Osteocyte (in vitro differentiated cells): ENCODE measurements at places on chromosomes 7 and 10. TPM values are rescaled to one million over a fixed set of nuclear protein-coding genes. Genes with fewer than 3 reads are reported as not detected.

C10orf90 gene
- total RNA-seq, result not detected in 2 replicates

HYAL4 gene
- total RNA-seq, result not detected in 2 replicates

CAV2 gene
- 81.6 and 86.8 TPM in 2 replicates for total RNA-seq

CTAGE15 gene
- not detected in 2 replicates for total RNA-seq

MINPP1 gene
- total RNA-seq, result 22.9 and 24.9 TPM in 2 replicates

PON2 gene
- total RNA-seq, result 77.1 and 78.1 TPM in 2 replicates

EN2 gene
- total RNA-seq, result 3.3 and 3.4 TPM in 2 replicates

IPMK gene
- total RNA-seq, result 5.3 and 5.9 TPM in 2 replicates

CALHM1 gene
- not detected in 2 replicates for total RNA-seq

KAZALD1 gene
- total RNA-seq, result 43.0 and 49.0 TPM in 2 replicates

GRCh38 chr7:103996017-103996551, 6.6 kb upstream of the RELN start:
- H3K4me1 ChIP-seq, result no peaks in the 10 kb centered on the region
- no peaks in the 10 kb centered on the region for H3K36me3 ChIP-seq
- H3K4me3 ChIP-seq, result no peak overlapping the region
- peaks cover 30% of the 10 kb centered on the region for H3K27me3 ChIP-seq
- no peak for DNase-seq
- no peak overlapping the region for H3K27ac ChIP-seq

DNA sequence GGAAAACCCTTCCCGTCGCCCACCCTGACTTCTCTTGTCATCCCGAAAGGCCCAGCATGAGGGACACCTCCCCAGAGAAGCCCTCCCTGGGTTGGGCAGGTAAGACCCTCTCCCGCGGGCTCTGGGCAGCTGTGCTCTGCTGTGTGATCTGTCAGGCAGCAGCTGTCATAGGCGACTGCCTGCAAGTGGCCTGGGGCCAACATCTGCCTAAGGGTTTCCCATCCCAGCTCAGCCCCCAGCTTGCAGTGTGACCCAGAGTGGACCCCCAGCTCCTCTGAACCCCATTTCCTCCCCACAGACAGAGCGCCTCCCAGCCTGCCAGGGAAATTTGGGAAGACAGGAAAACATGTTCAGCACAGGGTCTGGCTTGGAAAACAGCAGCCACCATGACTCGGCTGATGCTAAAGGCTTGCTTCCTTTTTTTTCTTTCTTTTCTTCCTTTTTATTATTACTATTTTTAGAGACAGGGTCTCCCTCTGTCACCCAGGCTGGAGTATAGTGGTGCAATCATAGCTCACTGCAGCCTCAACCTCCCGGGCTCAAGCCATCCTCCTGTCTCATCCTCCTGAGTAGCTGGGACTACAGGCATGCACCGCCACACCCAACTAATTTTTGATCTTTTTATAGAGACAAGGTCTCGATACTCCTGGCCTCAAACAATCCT, 18.3 kb upstream of the TNRC18 start:
- peaks cover 7% of the 10 kb centered on the region for H3K36me3 ChIP-seq
- no peak overlapping the region for H3K4me3 ChIP-seq
- peak overlapping the region; percentile 41 for H3K27ac ChIP-seq
- no peak for DNase-seq
- H3K4me1 ChIP-seq, result peaks cover 8% of the 10 kb centered on the region
- H3K27me3 ChIP-seq, result no peaks in the 10 kb centered on the region

DNA sequence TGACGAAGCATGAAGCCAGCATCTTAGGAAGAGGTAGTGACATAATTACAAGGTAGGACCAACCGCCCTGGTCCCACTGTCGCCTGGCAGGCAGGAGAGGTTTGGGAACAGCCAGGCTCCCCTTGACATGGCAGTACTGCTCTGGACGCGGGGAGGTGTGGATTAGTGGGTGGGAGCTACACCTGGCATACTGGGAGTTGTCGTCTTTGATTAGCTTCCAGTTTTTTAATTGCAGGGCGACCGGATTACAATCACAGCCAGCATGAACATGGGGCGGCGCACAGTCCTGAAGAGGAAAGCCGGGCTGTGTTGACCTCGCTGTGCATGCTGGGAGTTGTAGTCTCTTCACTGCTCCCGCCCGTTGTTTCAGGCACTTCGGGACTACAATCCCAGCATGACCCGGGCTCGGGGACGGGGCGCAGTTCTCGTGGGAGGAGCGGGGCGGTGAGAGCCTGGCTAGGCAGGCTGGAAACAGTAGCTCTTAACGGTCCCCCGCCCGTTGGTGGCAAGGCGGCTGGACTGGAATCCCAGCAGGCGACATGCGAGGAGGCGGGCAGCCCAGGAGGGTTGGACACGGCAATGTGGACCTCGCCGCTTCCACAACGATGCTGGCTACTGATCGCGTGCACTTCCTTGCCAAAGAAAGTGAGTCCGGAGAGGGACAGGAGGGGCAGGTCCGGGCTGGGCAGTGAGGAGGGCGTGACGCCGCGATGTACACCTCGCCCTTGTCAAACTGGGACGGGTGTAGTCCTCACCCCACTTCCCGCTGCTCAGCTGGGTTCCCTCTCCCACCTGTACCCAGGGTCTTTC, 98.0 kb upstream of the ZNF722 start:
- H3K36me3 ChIP-seq, result no peaks in the 10 kb centered on the region
- no peak overlapping the region for H3K4me3 ChIP-seq
- no peaks in the 10 kb centered on the region for H3K27me3 ChIP-seq
- no peaks in the 10 kb centered on the region for H3K4me1 ChIP-seq

DNA sequence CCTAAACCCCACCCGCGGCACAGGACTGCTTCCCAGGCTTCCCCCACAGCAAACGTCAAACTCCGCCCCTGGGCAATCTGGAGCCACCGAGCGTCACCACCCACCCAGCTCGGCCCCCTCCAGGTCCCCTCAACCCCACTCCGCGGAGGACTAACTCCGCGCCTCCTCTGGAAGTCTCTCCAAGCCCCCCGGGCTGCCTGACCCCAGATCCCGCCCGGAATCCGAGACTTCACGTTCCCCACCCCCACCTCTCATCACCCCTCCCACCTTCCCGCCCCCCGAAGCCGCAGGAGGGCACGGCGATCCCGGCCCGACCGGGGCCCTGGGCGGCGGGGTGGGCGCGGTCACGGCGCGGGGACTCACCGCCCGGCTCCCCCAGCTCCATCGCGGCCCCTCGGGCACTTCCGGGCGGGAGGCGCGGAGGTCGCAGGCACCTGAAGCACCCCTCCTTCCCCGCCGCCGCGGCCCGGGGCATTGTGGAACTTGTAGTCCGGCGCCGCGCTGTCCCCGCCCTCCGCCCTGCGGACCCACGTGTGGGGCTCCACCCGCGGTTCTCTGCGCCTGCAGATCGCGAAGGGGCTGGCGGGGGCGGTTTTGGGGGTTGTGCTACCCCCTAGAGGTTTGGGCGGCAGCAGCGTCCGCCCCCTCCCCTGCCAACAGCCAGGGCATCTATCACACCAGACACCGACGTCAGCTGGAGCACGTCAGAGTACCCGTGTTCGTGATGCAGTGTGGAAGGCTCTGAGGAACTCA, at the start of gene TMUB1:
TMUB1 (minus strand) TSS at position 423 of the 753 bp plus-strand sequence. CDS start 930 bp downstream, outside the sequence.
- no peaks in the 10 kb centered on the region for H3K27me3 ChIP-seq
- H3K4me3 ChIP-seq, result peak within 1 kb of the TSS; percentile 89
- DNase-seq, result no peak
- H3K36me3 ChIP-seq, result no peaks in the 10 kb centered on the region
- peaks cover 55% of the 10 kb centered on the region for H3K4me1 ChIP-seq

GRCh38 chr7:103784646-103785286, 204.7 kb downstream of the RELN start:
- H3K4me3 ChIP-seq, result no peak overlapping the region
- H3K27ac ChIP-seq, result no peak overlapping the region
- no peaks in the 10 kb centered on the region for H3K36me3 ChIP-seq
- DNase-seq, result no peak
- no peaks in the 10 kb centered on the region for H3K4me1 ChIP-seq

- no peak for DNase-seq
- H3K27ac ChIP-seq, result no peak overlapping the region
- H3K36me3 ChIP-seq, result no peaks in the 10 kb centered on the region
- H3K4me3 ChIP-seq, result no peak overlapping the region
These were observed 184.5 kb upstream of the BMPER start for GRCh38 chr7:33720870-33721269.

- H3K4me3 ChIP-seq, result no peak overlapping the region
- H3K27ac ChIP-seq, result no peak overlapping the region
- no peak for DNase-seq
- H3K4me1 ChIP-seq, result peaks cover 14% of the 10 kb centered on the region
- H3K36me3 ChIP-seq, result no peaks in the 10 kb centered on the region
These were observed 712.1 kb upstream of the NRP1 start for GRCh38 chr10:34046506-34047034.

DNA sequence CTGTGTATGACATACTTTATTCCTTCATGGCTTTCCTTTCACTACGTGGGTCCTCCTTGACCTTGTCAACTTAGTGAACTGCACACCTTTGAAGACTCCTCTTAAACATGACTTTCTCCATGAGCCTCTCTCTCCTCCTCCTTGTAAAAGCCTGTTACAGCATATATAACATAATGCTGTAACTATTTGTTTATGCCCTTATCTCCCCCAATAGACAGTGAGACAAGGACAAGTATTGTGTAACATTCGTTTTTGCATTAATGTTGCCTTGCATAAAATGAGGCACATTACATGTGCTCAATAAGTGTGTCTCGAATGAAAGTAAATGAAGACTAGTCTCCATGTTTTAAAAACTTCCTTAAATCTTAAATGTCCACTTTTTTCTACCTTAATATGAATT, 4.3 kb upstream of the LAMB1 start:
- no peaks in the 10 kb centered on the region for H3K27me3 ChIP-seq
- no peak overlapping the region for H3K4me3 ChIP-seq
- H3K4me1 ChIP-seq, result peaks cover 44% of the 10 kb centered on the region
- no peak for DNase-seq
- H3K36me3 ChIP-seq, result peaks cover 4% of the 10 kb centered on the region

DNA sequence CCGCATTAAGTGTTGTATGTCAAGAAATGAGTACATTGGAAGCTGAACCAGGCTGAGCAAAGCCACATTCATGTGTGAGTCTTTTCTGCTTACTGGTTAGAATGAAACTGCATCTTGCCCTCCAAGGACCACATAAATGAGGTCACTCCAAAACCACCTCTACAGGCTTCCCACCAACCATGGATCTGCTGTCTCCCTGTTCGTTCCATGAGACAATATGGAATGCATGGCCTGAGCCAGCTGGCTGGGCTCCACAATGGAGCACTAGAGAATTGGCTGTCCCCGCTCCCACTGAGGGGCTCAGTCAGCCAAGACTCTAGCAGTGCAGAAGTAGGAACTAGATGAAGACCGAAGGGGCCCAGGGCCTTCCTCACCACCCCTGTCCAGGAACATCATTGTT, 120.8 kb downstream of the TNS3 start:
- no peak overlapping the region for H3K27ac ChIP-seq
- H3K4me3 ChIP-seq, result no peak overlapping the region
- peaks cover 8% of the 10 kb centered on the region for H3K36me3 ChIP-seq
- peaks cover 33% of the 10 kb centered on the region for H3K4me1 ChIP-seq
- no peaks in the 10 kb centered on the region for H3K27me3 ChIP-seq

GRCh38 chr10:11553773-11554381, 57.6 kb downstream of the USP6NL start:
- no peak overlapping the region for H3K4me3 ChIP-seq
- no peak overlapping the region for H3K27ac ChIP-seq

DNA sequence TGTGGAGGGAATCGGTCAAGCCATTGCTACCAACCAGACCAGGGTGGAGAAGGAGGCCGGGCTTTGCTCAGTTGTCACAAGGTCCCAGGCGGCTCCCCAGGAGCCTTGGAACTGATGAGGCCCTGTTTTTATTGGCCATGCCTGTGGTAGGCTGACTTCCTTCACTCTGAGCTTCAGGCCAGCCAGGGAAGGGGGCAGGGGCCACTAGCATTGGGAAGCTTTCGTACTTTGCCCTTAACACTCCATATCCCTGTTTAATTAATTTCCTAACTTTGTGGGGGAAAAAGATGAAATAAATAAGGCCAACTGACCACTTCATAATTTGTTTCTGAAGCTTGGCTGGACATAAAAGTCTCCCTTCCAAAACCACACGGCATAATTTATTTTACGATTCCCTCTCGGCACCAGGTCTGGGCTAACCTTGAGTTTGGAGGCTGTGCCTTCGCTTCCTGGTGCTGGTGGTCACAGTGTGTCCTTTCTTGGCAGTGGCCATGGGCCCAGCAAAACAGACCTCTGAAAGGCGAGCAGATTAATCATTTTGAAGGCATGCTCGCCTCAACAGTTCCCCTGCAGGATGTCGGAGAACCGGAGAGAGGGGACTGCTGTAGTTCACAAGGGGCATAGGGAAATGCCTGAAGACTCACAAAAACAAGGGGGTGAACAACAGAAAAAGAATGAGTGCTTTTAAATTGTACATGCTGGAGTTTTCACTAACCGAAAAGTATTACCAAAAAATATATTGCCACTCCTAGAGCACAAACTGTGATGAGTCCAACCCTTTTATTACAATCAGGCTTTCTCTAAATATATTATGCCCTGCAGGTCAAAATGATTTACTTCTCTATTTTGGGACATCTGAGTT, 966.0 kb downstream of the LRMDA start:
- H3K27ac ChIP-seq, result peak overlapping the region; percentile 82
- peaks cover 4% of the 10 kb centered on the region for H3K36me3 ChIP-seq
- H3K4me1 ChIP-seq, result peaks cover 42% of the 10 kb centered on the region
- H3K4me3 ChIP-seq, result no peak overlapping the region
- DNase-seq, result no peak

DNA sequence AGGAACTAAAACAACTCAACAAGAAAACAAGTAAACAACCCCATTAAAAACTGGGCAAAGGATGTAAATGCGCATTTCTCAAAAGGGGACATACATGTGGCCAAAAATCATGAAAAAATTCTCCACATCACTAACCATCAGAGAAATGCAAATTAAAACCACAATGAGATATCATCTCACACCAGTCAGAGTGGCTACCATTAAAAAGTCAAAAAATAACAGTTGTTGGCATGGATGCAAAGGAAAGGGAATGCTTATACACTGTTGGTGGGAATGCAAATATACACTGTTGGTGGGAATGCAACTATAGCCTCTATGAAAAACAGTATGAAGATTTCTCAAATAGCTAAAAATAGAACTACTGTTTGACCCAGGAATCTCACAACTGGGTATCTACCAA, 60.0 kb upstream of the LANCL2 start:
- H3K4me1 ChIP-seq, result no peaks in the 10 kb centered on the region
- H3K27me3 ChIP-seq, result peaks cover 56% of the 10 kb centered on the region
- no peaks in the 10 kb centered on the region for H3K36me3 ChIP-seq

DNA sequence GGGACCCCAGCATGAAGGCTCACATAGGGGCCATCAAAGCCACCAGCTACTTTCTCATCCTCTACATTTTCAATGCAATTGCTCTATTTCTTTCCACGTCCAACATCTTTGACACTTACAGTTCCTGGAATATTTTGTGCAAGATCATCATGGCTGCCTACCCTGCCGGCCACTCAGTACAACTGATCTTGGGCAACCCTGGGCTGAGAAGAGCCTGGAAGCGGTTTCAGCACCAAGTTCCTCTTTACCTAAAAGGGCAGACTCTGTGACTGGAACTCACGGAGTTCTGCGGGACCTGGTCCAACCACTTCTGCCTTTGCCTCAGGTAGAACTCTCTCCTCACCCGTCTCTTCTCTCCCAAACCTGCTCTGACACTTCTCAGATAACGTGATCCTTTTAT, 945 bp downstream of the TAS2R40 start:
- H3K4me1 ChIP-seq, result peaks cover 11% of the 10 kb centered on the region
- peaks cover 2% of the 10 kb centered on the region for H3K36me3 ChIP-seq
- no peak overlapping the region for H3K4me3 ChIP-seq
- no peak overlapping the region for H3K27ac ChIP-seq
